ENCODE measurements at places on chromosomes 5 and 9. TPM values are rescaled to one million over a fixed set of nuclear protein-coding genes. Genes with fewer than 3 reads are reported as not detected.

DNA sequence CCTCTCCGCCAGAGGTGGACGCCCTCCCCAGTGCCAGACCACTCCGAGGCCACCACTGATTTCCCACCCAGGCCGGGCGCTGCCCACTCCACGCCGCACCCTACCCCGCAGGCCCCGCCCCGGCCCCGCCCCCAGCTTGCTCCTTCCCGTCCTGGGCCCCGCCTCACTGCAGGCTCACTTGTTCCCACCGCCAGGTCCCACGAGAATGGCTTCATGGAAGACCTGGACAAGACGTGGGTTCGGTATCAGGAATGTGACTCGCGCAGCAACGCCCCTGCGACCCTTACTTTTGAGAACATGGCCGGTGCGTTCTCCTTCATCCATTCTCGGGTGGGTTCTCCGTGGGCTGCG, 6.5 kb downstream of the LRRC26 start:
- peaks cover 14% of the 10 kb centered on the region for H3K4me1 ChIP-seq
- H3K27ac ChIP-seq = no peak overlapping the region
- peaks cover 100% of the 10 kb centered on the region for H3K27me3 ChIP-seq
- no peak for DNase-seq
- H3K36me3 ChIP-seq = no peaks in the 10 kb centered on the region

The TRIM36 gene
- total RNA-seq = 42.6 TPM

- peaks cover 16% of the 10 kb centered on the region for H3K27me3 ChIP-seq
- peak overlapping the region; percentile 88 for H3K27ac ChIP-seq
- H3K4me1 ChIP-seq = peaks cover 18% of the 10 kb centered on the region
- peak overlapping the region; percentile 85 for H3K4me3 ChIP-seq
Measured at GRCh38 chr5:78293851-78294247, 649 bp downstream of the AP3B1 start.

The IL4 gene
- not detected for total RNA-seq

GRCh38 chr5:56849671-56850070, 34.3 kb downstream of the MAP3K1 start:
- no peaks in the 10 kb centered on the region for H3K27me3 ChIP-seq
- no peaks in the 10 kb centered on the region for H3K36me3 ChIP-seq
- peaks cover 14% of the 10 kb centered on the region for H3K4me1 ChIP-seq
- H3K4me3 ChIP-seq = no peak overlapping the region

DNA sequence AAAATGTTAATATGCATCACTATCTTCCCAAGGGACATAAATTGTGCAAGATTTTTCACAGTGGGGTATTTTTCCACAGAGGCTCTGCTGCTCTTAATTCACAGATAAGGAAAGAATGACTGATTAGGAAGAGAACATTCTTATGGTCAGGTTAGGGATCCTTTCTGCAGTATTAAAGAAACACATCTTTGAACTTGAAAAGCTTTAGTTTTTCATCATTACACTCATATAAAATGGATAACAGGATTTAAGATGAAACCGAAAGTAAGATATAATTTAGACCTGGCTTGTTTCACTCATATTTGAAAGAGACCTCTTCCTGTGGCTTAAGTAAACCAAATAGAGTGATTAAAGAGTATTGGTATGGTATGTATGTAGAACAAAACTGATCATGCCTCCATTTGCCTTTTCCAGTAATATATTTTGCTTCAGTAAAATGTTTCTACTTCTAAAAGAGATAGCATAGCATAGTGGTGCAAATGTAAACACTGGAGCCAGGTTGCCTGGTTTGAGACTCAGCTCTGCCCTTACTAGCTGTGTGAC, 160.0 kb downstream of the PRR16 start:
- no peak overlapping the region for H3K4me3 ChIP-seq
- H3K27ac ChIP-seq = no peak overlapping the region
- H3K4me1 ChIP-seq = peaks cover 9% of the 10 kb centered on the region
- H3K36me3 ChIP-seq = no peaks in the 10 kb centered on the region
- DNase-seq = no peak
- H3K27me3 ChIP-seq = peaks cover 27% of the 10 kb centered on the region

DNA sequence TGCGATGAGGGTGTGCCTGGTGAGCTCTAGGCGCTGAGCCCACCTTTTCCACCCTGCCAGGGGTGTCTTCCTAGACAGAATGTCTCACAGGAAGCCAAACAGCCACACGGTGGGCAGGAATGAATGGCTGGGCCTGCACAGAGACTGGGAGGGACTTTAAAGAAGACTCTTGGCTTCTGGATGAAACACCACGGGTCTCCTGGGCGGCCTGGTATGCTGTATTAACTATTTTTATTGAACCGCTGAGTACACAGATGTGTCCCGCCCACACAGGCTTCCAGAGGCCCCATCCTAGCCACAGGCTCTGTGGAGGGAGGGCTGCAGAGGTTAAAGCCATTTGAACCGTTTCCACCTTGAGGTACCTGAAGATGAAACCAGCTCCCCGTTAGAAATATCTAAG, 115.2 kb upstream of the CXCL14 start:
- H3K4me1 ChIP-seq = no peaks in the 10 kb centered on the region
- no peaks in the 10 kb centered on the region for H3K36me3 ChIP-seq
- DNase-seq = no peak
- no peaks in the 10 kb centered on the region for H3K27me3 ChIP-seq
- no peak overlapping the region for H3K27ac ChIP-seq
- no peak overlapping the region for H3K4me3 ChIP-seq

DNA sequence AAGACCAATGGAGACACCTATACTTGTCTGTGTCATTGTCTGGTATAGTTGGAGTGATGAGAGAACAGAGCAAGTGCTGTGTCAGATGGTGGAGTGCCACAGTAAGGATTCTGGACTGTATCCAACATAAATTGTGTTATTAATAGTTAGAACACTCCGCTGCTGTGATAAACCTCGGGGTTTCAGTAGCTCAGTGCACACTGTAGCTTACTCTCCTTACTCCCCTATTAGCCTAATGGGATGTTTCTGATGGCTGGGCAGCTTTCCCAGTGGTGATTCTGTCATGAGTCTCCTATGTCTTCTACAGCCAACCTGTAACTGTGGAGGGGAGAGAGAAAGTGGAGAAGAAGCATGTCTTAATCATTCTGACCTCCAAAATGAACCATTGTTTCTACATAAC, 127.6 kb upstream of the PTCH1 start:
- DNase-seq = no peak
- no peak overlapping the region for H3K4me3 ChIP-seq
- no peak overlapping the region for H3K27ac ChIP-seq
- H3K36me3 ChIP-seq = no peaks in the 10 kb centered on the region

The PCDHB13 gene
- total RNA-seq = 3.0 TPM

GRCh38 chr9:93173365-93174051, 10.4 kb upstream of the WNK2 start:
- no peaks in the 10 kb centered on the region for H3K36me3 ChIP-seq
- no peaks in the 10 kb centered on the region for H3K4me1 ChIP-seq
- no peak overlapping the region for H3K4me3 ChIP-seq
- no peaks in the 10 kb centered on the region for H3K27me3 ChIP-seq

DNA sequence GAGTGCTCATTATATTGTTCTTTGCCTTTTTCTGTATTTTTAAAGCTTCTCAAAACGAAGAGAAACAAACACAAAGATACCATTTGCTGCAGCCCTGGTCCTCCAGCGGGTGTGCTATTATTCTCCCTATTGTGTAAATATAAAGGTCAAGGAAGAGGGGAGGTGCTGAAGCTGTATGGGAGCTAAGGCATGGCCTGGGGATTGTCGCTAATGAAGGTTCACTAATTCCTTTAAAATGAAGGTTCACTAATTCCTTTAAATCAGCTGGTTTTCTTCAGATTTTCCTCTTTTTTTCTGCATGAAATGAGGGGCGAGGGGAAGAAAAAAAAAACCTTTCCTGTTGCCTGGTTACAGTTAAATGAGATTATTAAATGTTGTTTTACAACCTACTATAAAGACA, 74.5 kb upstream of the MAP1B start:
- peak overlapping the region; percentile 81 for H3K27ac ChIP-seq
- no peaks in the 10 kb centered on the region for H3K36me3 ChIP-seq
- peak; percentile 84 for DNase-seq
- peak overlapping the region; percentile 28 for H3K4me3 ChIP-seq

Data from neural progenitor cell (in vitro differentiated cells).